ENCODE measurements at places on chromosomes 4 and X.

DNA sequence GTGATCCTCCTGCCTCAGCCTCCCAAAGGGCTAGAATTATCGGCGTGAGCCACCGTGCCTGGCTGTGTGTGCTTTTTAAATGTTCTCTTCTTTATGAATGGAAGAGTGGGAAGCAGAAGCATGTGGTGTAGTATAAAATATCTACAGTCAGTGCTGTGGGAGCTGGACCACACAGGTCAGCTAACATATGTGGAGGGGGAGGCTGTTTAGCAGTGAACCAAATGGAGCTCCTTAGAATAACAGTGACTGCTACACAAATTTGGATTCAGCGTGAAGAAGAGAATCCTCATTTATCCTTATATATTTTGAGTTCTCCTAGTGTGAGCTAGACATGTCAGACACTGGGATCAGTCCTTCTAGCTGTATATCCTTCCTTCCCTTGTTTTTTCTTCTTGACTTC is 3.2 kb downstream of the SNX25 start:
- H3K27ac ChIP-seq = no peak overlapping the region
- DNase-seq = no peak
- no peaks in the 10 kb centered on the region for H3K36me3 ChIP-seq
- peaks cover 9% of the 10 kb centered on the region for H3K4me1 ChIP-seq

DNA sequence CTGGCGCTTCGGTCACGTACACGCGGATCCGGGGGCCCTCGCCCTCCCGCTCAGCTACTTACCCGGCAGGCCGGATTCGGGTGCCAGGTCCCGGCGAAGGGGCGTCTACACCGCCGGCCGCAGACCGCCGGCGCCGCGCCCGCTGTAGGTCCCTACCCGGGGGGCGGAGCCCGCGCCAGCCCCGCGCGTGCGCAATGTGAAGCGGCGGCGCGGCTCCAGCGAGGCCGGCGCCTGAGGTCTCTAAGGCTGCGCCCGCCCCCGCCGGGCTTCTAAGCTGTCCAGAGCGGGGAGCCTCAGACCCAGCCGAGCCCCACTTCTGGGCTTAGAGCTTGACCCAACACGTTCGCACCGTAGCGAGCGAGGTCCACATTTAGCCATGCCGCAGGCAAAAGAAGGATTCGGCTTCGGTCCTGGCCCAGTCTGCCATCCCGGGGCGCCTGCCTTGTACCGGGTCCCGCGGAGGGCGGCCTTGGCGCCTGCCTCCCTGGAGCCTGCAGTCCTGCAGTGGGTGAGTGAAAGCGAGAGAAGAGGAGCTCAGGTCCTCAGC is at the start of gene ZNF518B:
Gene ZNF518B, minus strand, starts transcription at position 172 of the 547 bp plus-strand sequence. CDS start 11,098 bp downstream, outside the sequence.
- H3K27ac ChIP-seq = no peak within 1 kb of the TSS
- H3K36me3 ChIP-seq = no peaks in the 10 kb centered on the region
- DNase-seq = no peak
- no peaks in the 10 kb centered on the region for H3K27me3 ChIP-seq

DNA sequence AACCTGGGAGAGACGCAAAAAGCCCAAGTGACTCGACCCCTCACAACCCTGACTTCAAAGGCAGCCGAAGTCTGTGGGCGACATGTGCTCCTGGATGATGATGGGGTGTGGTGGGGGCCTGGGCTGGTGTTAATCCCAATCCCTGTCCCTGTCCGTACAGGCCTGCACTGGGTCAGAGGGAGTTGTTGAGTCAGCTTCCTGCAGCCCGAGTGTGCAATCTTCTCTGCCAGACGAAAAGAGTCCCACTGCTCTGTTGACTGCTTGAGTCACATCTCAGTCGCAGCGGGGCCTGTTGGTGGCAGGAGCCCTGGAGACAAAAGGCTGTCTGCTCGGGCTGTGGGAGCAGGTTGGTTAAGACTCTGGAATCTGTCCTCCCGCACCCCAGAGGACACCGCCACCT is 10.3 kb downstream of the FAM3A start:
- H3K4me3 ChIP-seq = no peak overlapping the region
- H3K4me1 ChIP-seq = no peaks in the 10 kb centered on the region
- no peak overlapping the region for H3K27ac ChIP-seq
- no peaks in the 10 kb centered on the region for H3K27me3 ChIP-seq
- H3K36me3 ChIP-seq = peaks cover 3% of the 10 kb centered on the region

GRCh38 chrX:69192603-69193002 is 27.4 kb upstream of the PJA1 start:
- no peaks in the 10 kb centered on the region for H3K27me3 ChIP-seq
- H3K4me3 ChIP-seq = no peak overlapping the region
- no peaks in the 10 kb centered on the region for H3K36me3 ChIP-seq
- no peak overlapping the region for H3K27ac ChIP-seq
- no peaks in the 10 kb centered on the region for H3K4me1 ChIP-seq

DNA sequence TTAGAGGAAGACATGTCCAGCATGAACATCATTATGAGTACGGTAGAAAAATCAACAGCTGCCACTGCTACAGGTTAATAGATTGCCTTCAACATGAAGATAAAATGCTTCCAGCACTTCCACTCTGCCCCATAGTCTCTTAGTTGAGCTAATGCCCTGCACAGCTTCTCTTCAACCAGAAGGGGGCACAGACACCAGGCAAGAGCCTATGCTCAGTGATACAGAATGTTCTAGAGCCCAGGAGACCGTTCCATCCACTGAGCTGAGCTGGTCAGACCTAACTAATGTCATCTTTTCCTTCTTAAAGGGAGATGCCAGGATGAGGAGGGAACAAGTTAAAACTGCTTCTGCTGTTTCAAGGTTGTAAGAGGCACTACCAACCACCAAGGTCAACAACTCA is 42.2 kb downstream of the SMIM10L2A start:
- no peaks in the 10 kb centered on the region for H3K36me3 ChIP-seq
- no peak for DNase-seq
- no peaks in the 10 kb centered on the region for H3K27me3 ChIP-seq
- H3K4me1 ChIP-seq = no peaks in the 10 kb centered on the region
- no peak overlapping the region for H3K4me3 ChIP-seq
- H3K27ac ChIP-seq = no peak overlapping the region

DNA sequence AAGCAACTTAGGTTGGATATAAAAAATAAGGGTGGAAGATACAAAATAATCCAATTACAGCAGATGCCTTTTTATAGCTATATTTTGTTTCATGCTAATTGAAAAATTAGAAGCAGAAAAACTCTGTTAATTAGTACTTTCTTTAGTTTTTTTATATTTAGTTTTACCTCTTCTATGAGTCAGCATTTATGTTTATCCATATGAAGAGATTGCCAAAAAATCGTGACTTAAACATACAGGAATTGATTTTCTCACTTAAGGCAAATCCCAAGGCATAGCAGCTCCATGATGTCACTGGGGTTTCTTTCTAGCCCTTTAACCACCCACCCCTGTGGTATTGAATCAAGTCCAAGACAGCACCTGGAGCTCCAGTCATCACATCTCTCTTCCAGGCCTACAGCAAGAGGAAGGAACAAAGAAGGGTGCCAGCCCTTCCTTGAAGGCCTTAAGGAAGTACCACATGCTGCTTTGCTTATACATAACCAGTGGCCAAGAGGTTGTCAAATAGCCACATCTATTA is 365.8 kb upstream of the TENM3 start:
- H3K36me3 ChIP-seq = no peaks in the 10 kb centered on the region
- no peaks in the 10 kb centered on the region for H3K27me3 ChIP-seq
- no peak for DNase-seq

DNA sequence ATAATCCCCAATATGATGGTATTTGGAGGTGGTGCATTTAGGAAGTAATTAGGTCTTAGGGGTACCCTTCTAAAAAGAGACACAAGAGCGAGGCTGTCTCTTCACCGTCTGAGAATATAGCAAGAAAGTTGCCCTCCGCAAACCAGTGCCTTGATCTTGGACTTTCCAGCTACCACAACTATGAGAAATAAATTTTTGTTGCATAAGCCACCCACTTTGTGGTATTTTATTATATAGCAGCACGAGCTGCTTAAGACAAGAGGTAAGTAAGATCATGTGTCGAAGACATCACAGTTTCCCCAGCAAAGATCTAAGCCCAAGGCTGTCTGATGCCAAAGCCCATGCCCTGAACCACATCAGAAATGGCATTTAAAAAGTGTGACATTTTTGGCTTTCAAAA is 9.6 kb upstream of the EXOSC9 start:
- no peak overlapping the region for H3K27ac ChIP-seq
- no peaks in the 10 kb centered on the region for H3K36me3 ChIP-seq
- H3K27me3 ChIP-seq = no peaks in the 10 kb centered on the region
- H3K4me1 ChIP-seq = no peaks in the 10 kb centered on the region
- no peak for DNase-seq

- H3K27me3 ChIP-seq = no peaks in the 10 kb centered on the region
- peaks cover 4% of the 10 kb centered on the region for H3K4me1 ChIP-seq
- no peak overlapping the region for H3K27ac ChIP-seq
- DNase-seq = no peak
- no peak overlapping the region for H3K4me3 ChIP-seq
Observed at GRCh38 chr4:16212138-16212782, 14.0 kb downstream of the TAPT1 start.

DNA sequence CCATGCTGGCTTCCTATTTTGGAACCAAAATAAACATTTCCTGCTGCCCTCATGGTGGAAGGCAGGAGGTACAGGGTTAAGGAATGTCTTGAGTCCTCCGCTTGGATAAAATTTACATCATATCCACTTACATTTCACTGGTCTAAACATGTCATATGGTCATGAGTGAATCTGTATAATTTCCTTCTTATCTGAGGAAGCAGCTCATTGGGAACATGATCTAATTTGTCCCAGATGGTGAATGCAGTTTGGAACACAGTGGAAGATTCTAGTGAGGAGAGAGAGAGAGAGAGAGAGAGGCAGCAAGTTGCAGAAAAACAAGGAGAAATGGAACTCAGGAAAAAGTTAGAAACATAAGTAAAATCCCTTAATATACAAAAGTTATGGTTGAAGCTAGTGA is 46.8 kb downstream of the MXRA5 start:
- no peaks in the 10 kb centered on the region for H3K27me3 ChIP-seq
- H3K27ac ChIP-seq = no peak overlapping the region
- H3K36me3 ChIP-seq = no peaks in the 10 kb centered on the region
- no peak overlapping the region for H3K4me3 ChIP-seq

DNA sequence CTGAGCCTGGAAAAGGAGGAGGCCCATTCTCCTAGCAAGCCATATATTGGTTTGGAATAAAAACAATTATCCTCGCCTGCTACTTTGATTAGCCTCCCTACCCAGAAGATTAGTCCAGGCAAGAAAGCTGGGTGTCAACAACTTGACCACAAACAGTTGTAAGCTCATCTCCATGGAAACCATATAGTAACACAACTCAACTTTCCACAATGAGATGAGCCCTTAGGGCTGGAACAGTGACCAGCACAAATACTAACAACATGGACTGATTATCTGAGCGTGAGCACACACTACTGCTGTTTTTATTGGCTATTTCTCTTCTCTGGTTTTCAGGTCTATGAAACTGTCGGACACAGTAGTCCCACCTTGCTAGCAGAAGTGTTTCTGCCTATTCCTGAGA is 80.8 kb downstream of the CC2D2A start:
- no peak for DNase-seq
- no peaks in the 10 kb centered on the region for H3K4me1 ChIP-seq
- no peaks in the 10 kb centered on the region for H3K27me3 ChIP-seq
- H3K27ac ChIP-seq = no peak overlapping the region

DNA sequence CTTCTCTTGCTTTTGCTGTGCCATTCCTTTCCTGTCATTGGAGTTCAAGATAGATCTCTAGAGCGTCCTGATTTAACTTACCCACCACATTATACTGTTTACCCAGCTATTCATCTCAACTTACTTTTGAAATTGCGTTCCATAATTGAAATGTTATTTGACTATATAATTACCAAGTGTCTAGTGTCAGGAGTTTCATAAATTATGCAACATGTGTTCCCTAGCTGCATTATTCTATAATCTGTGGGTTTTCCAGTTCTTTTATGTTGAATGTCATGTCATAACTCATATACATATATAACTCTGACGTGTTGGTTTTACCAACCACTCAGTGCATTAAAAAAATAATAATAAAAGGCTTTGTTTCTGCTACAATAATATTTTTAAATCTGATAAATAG is 285.9 kb upstream of the ARSJ start:
- no peak overlapping the region for H3K4me3 ChIP-seq
- H3K27me3 ChIP-seq = no peaks in the 10 kb centered on the region
- H3K36me3 ChIP-seq = no peaks in the 10 kb centered on the region
- peak overlapping the region; percentile 37 for H3K27ac ChIP-seq

All from thoracic aorta (tissue), 2 donors.